ENCODE measurements at places on chromosomes 16 and 17. TPM values are rescaled to one million over a fixed set of nuclear protein-coding genes. Genes with fewer than 3 reads are reported as not detected.

DNA sequence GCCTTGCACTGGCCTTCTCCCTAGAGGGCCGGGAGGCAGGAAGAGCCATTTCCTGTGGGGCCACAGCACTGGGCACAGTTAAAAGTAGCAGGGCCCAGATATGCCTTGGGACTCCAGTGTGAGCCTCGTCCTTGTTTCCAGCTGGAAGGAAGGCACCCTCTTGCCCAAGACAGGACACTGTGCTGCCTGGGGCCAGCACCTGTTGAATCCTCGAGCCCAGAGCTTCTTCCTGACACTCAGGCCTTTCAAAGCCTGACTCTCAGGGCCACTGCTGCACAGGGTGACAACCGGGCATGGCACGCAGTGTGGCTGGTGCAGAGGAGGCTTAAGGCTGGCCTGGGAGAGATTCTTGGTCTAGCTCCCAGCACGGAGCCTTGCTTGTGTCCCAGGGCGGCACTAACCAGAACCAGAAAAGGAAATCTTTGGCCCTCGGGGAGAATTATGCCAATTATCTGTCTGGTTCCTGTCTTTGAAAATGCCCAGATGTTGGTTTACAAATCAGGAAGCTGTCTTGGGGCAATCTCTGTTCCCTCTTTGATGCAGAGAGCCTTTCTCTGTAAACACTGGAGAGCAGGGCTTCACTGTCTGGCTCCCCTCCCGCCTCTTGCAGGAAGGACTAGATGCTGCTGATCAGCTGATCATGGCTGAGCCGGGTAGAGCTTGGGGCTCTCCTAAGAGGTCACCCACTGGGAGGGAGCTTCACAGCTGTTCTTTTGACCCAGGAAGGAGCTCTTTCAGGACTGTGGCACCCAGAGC lies 11.1 kb downstream of the LDHD start:
- peaks cover 3% of the 10 kb centered on the region for H3K27me3 ChIP-seq
- no peak overlapping the region for H3K4me3 ChIP-seq
- H3K36me3 ChIP-seq = no peaks in the 10 kb centered on the region
- H3K27ac ChIP-seq = no peak overlapping the region

DNA sequence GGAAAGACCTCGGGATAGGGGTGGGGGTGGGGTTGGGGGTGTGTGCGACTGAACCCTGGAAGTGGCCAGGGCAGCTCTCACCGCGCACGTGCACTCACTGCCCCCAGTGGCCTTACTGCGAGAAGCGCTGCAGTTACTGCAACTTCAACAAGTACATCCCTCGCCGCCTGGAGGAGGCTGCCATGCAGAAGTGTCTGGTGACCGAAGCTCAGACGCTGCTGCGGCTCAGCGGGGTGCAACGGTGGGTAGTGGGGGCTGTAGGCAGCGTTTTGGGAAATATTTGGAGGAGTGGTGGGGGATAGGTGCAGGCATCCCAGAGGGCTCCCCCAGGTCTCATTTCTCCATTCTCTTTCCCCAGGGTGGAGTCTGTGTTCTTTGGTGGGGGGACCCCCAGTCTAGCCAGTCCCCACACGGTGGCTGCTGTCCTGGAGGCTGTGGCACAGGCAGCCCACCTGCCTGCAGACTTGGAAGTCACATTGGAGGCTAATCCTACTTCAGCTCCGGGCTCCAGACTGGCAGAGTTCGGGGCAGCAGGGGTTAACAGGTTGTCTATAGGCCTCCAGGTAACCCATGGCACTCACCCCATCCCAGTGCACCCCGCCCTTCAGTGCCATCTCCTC lies 972 bp downstream of the RSAD1 start:
- H3K36me3 ChIP-seq = peaks cover 19% of the 10 kb centered on the region
- DNase-seq = peak; percentile 79
- no peaks in the 10 kb centered on the region for H3K27me3 ChIP-seq
- peak overlapping the region; percentile 84 for H3K4me3 ChIP-seq
- peaks cover 22% of the 10 kb centered on the region for H3K4me1 ChIP-seq
- H3K27ac ChIP-seq = no peak overlapping the region

GRCh38 chr16:3113765-3114479 lies 1.5 kb downstream of the ZNF205 start:
- H3K27me3 ChIP-seq = no peaks in the 10 kb centered on the region
- H3K27ac ChIP-seq = no peak overlapping the region
- H3K4me1 ChIP-seq = no peaks in the 10 kb centered on the region
- no peak overlapping the region for H3K4me3 ChIP-seq
- no peak for DNase-seq

DNA sequence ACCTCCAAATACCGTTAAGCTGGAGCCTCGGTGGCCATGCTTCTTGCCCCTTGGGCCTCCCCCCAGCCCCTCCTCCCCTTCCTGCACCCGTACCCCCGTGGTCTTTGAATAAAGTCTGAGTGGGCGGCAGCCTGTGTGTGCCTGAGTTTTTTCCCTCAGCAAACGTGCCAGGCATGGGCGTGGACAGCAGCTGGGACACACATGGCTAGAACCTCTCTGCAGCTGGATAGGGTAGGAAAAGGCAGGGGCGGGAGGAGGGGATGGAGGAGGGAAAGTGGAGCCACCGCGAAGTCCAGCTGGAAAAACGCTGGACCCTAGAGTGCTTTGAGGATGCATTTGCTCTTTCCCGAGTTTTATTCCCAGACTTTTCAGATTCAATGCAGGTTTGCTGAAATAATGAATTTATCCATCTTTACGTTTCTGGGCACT lies 928 bp downstream of the HBA1 start:
- H3K4me3 ChIP-seq = no peak overlapping the region
- no peak for DNase-seq
- peaks cover 25% of the 10 kb centered on the region for H3K4me1 ChIP-seq
- H3K36me3 ChIP-seq = no peaks in the 10 kb centered on the region

DNA sequence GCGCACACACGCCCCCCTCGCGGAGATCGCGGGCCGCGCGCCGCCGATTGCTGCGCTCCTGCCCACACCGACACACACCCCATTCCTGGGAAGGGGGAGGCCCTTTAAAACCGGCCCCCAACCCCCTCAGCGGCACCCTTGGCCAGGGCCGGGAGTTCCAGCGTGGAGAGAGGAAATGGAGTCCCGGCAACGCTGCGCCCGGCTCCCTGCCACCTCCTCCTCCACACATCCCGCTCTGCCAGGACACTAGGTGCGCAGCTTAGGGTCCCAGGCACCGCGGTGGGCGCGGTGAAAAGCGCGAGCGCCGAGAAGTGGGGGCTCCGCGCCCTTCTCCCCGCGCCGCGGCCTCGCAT lies 397 bp downstream of the CDC42EP4 start:
- peaks cover 3% of the 10 kb centered on the region for H3K27me3 ChIP-seq
- H3K36me3 ChIP-seq = no peaks in the 10 kb centered on the region
- DNase-seq = no peak
- H3K4me1 ChIP-seq = peaks cover 22% of the 10 kb centered on the region
- H3K4me3 ChIP-seq = peak overlapping the region; percentile 62

GRCh38 chr17:35116845-35117244 lies 2.8 kb downstream of the RAD51D start:
- no peak overlapping the region for H3K27ac ChIP-seq
- H3K27me3 ChIP-seq = no peaks in the 10 kb centered on the region
- H3K4me3 ChIP-seq = no peak overlapping the region
- no peak for DNase-seq
- H3K4me1 ChIP-seq = peaks cover 29% of the 10 kb centered on the region

DNA sequence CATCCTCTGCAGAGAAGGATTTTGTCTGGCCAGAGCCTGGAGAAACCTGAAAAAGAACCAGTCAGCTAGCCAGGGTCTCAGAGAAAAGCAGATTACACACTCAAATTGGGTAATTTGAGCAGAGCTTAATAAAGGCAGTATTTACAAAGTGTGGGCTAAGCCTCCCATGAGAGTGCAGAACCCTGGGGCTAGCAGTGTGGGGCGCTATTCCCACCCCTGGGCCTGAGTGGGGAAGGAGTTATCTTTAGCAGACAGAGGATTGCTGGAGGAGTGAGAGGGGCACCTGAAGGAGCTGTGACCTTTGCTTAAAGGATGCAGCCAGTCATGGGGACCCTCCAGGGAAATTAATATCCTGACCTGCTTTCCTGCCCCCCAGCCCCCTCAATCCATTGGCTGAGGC lies 46.2 kb downstream of the SNX20 start:
- DNase-seq = no peak
- H3K4me1 ChIP-seq = peaks cover 5% of the 10 kb centered on the region
- H3K36me3 ChIP-seq = no peaks in the 10 kb centered on the region
- H3K4me3 ChIP-seq = no peak overlapping the region

- H3K4me1 ChIP-seq = peaks cover 3% of the 10 kb centered on the region
- H3K27me3 ChIP-seq = no peaks in the 10 kb centered on the region
- DNase-seq = no peak
- H3K36me3 ChIP-seq = peaks cover 29% of the 10 kb centered on the region
Observed at GRCh38 chr16:58157951-58158540, 28.9 kb upstream of the CFAP20 start.

DNA sequence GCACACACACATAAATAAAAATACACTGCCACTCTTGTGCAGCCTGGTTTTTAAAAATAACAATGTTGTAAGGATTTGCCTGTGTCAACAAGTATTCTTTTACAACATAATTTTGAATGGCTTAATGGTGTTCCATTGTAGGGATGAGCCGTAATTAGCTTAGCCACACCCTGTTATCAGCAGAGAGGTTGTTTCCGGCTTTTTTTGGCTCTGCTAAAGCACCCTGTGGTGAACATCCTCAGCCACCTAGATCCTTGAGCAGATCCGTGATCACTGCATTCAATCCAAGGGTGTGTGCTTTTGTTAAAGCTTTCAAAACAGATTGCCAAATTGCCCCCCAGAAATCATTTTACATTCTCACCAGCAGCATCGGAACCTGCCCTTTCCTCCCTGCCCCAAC lies 7.0 kb downstream of the KATNB1 start:
- no peak overlapping the region for H3K27ac ChIP-seq
- peaks cover 6% of the 10 kb centered on the region for H3K36me3 ChIP-seq
- no peak overlapping the region for H3K4me3 ChIP-seq

DNA sequence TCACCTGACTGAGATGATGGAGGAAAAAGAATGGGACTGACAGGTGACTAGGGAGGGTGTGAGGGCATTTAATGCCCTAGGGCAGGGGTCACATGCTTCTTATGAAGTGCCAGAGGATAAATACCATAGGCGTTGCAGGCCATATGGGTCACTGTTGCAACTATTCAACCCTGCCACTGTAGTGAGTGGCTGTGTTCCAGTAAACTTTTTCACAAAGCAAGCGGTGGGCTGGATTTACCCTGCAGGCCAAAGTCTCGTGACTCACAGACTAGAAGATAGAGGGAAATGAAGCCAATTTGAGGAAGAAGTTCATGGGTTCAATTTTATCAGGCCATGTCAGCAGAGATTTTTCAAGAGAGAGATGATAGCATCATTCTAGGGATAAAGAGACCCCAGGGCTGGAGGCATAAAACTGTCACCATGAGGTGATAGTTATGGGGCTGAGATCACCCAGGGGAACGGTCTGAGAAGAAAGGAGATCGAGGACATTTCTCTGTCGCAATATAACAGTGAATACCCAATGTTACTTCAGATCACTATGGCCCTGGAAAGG lies 8.6 kb downstream of the ARHGAP17 start:
- peaks cover 6% of the 10 kb centered on the region for H3K36me3 ChIP-seq
- peaks cover 28% of the 10 kb centered on the region for H3K4me1 ChIP-seq
- H3K4me3 ChIP-seq = no peak overlapping the region
- DNase-seq = no peak
- no peak overlapping the region for H3K27ac ChIP-seq

DNA sequence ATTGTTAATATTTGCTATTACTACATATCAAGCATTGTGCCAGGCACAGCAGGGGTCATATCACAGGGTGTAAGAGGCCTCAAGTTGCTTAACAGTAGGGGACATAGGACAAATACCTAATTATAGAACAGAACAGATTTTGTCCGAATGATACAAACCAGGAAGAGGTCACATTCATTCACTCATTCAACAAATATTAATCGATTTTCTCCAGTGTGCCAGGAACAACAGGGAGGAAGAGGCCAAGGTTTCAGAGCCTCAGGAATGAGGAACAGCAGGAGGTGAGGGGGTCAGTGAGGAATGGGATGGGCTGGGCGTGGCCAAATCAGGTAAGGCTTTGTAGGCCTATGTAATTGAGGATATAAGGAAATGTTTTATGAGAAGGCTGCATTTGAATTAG lies 11.2 kb upstream of the CHST4 start:
- no peaks in the 10 kb centered on the region for H3K4me1 ChIP-seq
- no peaks in the 10 kb centered on the region for H3K27me3 ChIP-seq
- H3K27ac ChIP-seq = no peak overlapping the region

GRCh38 chr16:80804056-80804525 lies 307 bp downstream of the CDYL2 start:
- H3K36me3 ChIP-seq = no peaks in the 10 kb centered on the region
- DNase-seq = no peak
- H3K27ac ChIP-seq = no peak overlapping the region
- H3K27me3 ChIP-seq = peaks cover 7% of the 10 kb centered on the region
- H3K4me1 ChIP-seq = peaks cover 4% of the 10 kb centered on the region

DNA sequence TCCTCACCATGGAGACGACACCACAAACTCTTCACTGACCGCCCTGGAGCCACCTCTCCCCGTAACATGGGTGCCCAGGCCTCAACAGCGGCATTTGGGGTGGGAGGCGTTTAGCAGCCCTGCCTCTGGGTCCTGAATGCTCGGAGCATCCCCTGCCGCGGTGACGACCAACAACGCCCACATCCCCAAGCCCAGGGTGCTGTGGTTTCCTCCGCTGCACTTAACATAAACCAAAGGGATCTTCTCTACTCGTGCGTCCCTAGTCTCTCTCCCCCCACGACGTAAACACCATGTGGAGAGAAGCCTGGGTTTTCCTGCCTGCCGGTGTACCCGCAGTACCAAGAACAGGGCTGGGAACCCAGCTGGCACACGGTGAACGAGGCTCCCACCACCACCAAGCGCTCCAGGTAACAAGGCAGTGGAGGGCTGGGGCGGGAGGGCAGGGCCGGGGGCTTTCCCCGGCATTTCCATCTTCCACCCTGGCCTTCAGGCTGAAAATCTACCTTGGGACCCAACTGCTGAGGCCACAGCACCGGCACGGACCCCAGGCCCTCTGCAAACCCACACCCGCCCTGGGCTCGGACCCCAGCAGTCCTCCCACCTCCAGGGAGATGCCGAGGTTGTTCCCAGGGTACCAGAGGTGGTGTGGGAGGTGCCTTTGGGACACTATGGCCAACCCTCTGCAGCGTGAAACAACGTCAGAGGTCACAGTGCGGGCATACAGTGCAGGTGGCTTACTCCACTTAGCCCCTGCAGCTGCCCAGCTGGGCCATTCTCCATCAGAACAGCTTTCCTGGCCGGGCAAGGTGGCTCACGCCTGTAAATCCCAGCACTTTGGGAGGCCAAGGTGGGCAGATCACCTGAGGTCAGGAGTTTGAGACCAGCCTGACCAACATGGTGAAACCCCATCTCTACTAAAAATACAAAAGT lies 54.3 kb downstream of the TIMM22 start:
- DNase-seq = no peak
- no peak overlapping the region for H3K4me3 ChIP-seq
- peaks cover 34% of the 10 kb centered on the region for H3K36me3 ChIP-seq
- H3K27ac ChIP-seq = no peak overlapping the region
- no peaks in the 10 kb centered on the region for H3K27me3 ChIP-seq
- H3K4me1 ChIP-seq = peaks cover 4% of the 10 kb centered on the region

GRCh38 chr17:10032118-10032852 lies 127.2 kb upstream of the RCVRN start:
- H3K4me3 ChIP-seq = no peak overlapping the region
- H3K27me3 ChIP-seq = no peaks in the 10 kb centered on the region
- peaks cover 32% of the 10 kb centered on the region for H3K4me1 ChIP-seq
- no peak overlapping the region for H3K27ac ChIP-seq

Gene CLDN7
- 1.8 TPM for total RNA-seq

Gene PYDC1
- total RNA-seq = not detected

Gene MPP2
- total RNA-seq = 0.85 TPM

Gene PITPNC1
- total RNA-seq = 185 TPM

Gene TBC1D16
- total RNA-seq = 0.65 TPM

Gene TAC4
- total RNA-seq = not detected

Data from natural killer cell (primary cell).